ENCODE measurements at places on chromosomes 3 and 15.

DNA sequence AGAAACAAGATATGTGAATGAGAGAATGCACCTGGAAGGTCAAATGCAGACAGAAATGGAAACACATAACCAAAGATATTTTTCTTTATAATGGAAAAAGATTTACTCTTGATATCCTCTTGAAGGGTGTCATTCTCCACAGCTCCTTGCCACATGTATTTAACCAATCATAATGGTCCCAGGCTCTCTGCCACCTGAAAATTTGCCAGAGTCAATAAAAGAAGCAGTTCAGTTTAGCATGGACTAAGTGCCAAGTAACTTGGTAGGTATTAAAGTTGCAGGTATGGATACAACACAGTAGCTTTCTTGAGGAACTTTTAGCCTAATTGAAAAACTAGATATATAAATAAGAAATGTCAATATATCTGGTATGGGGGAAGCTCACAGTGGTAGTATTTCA is 33.5 kb downstream of the TUSC7 start:
- DNase-seq = no peak

DNA sequence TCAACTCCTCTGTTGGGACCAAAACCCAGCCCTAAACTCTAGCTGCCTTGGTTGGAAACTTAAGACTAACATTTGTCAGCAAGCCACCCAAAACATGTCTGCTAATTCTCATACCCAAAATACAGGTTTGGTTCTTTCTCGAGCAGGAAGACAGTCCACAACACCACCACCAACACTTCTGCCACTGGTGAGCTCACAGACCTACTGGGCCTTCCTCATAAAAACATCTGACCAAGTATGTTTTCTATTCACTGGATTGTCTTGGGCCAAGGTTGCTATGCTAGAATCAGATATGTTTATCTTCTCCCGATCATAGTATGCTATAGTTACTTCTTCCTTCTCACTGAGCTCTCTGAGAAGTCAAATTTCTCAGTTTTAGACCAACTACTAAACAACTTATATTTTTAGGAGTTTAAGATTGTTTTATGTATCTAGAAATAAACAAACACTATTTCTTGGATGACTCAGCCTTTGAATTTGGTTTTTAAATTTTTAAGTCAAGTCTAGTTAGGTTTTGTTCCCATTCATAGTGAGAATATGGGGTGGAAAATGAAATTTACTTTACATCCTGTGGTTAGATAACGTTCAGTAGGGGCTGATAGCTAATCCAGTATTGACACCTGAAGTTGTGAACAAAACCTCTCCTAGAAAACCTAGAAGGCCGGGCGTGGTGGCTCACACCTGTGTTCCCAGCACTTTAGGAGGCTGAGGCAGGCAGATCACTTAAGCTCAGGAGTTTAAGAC is 360.5 kb downstream of the RSL24D1 start:
- no peak for DNase-seq

GRCh38 chr15:53130943-53131342 is 340.8 kb upstream of the ONECUT1 start:
- no peak for DNase-seq

GRCh38 chr3:179263134-179263533 is 12.2 kb upstream of the KCNMB3 start:
- no peak for DNase-seq

DNA sequence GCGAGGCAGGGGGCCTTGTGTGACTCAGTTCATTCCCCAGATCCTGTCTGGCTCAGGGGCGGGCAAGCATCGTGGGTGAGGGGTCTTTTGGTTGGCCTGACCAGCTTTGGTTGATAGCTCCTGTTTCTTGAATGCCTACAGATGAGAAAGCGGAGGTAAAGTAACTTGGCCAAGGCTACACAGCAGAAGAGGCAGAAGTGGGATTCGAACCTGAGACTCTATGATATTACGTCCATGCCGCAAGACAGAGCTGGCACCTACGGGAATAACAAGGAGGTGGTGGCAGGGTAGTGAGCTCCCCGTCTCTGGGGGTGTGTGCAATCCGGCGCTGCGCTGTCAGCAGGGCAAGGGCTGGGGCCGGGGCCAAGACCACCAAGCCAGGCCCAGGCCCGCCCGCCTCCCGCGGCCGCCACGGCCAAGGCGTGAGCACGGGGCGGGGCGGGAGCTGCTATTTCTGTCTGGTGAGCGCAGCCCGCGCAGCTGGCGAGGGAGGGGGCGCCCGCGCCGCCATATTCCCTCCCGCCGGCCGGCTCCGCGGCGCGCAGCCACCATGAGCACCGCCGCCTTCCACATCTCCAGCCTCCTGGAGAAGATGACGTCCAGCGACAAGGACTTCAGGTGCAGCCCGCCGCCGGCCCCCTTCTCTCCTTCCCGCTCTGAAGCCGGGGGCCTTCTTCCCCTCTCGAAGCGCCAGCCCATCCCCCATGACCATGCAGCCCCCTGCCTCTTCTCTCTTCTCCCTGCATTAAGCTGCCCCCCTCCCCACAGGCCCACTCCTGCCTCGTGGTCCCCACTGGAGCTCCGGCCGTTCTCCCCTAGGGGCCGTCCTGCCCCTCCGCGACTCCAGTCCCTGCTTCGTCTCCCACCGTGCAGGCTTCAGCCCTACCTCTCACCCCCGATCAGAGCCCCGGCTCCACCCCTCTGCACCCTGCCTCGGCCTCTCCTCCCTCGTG is at the start of gene CAND2:
TSS of gene CAND2 (plus strand) at position 510 of the 953 bp plus-strand sequence. CDS start at position 551, 41 bp downstream.
- DNase-seq = peak; percentile 12

DNA sequence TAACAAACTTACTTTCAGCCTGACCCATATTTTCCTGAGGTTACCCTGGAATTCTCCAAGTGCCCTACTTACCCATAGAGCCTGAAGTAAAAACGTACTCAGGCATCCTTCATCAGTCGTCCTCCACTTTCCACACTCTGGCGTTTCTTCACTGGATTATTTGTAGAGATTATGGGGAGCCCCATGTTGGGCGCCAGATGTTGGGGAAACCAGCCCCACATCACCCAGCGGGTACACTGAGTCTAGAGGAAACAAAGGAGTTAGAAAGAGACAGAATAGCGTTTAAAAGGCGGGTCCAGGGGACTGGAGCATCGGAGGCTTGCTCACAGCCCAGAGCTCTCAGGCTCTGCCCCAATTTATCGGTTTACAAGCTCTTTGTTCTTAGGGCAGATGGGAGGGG is 9.7 kb upstream of the SLC28A2 start:
- DNase-seq = peak; percentile 21

GRCh38 chr3:94440767-94441493 is 378.1 kb downstream of the NSUN3 start:
- DNase-seq = peak; percentile 74

GRCh38 chr15:78929536-78930264 is 15.1 kb downstream of the CTSH start:
- DNase-seq = no peak

DNA sequence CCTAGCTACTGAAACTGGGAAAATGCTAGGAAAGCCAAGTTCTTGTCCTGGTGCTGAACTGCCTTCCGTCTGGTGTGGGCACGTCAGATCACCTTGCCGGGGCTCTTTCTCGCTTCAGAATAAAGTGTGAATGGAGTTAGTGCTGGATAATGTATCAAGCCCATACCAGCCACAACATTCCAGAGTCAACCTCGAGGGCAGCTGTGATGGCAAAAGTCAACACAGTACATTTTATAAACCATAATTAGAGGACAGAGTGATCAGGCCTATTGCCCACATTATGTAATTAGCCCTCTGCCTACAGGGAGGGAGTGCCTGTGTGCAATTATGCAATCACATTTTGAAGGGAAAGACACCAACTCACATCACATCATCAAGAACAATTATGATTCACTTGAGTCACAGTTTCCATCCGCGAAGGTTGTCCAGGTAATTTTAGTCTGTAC is 165.2 kb downstream of the RORA start:
- no peak for DNase-seq

DNA sequence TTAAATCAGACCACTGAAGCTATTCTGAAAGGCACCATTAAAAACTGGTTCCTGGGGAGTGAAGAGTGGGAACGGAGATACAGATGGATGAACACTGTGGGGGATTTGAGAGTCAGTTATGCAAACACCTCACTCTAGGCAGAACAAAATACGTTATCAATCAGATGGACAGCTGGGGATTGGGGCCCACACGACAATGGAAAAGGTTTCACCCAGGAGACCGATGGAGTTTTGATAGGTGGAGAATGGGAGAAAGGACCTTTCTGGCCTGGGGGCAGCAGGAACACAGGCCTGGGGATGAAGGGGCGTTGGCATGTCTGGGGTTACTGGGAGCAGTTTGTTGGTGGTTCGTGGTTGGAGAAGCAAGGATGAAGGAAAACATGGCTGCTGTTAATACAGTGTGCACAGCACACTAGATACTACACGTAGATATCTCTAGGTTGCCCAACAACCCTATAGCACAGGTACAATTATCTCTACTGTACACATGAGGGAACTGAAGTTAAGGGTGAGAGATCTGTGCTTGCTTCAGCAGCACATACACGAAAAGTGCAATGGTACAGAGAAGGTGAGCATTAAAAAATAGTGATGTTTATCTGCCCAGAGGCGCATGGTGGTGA is 16.5 kb downstream of the ST6GAL1 start:
- DNase-seq = no peak

GRCh38 chr15:22974745-22975144 is 5.4 kb downstream of the CYFIP1 start:
- DNase-seq = no peak

GRCh38 chr3:151999936-152000335 is 126.5 kb downstream of the SUCNR1 start:
- no peak for DNase-seq

DNA sequence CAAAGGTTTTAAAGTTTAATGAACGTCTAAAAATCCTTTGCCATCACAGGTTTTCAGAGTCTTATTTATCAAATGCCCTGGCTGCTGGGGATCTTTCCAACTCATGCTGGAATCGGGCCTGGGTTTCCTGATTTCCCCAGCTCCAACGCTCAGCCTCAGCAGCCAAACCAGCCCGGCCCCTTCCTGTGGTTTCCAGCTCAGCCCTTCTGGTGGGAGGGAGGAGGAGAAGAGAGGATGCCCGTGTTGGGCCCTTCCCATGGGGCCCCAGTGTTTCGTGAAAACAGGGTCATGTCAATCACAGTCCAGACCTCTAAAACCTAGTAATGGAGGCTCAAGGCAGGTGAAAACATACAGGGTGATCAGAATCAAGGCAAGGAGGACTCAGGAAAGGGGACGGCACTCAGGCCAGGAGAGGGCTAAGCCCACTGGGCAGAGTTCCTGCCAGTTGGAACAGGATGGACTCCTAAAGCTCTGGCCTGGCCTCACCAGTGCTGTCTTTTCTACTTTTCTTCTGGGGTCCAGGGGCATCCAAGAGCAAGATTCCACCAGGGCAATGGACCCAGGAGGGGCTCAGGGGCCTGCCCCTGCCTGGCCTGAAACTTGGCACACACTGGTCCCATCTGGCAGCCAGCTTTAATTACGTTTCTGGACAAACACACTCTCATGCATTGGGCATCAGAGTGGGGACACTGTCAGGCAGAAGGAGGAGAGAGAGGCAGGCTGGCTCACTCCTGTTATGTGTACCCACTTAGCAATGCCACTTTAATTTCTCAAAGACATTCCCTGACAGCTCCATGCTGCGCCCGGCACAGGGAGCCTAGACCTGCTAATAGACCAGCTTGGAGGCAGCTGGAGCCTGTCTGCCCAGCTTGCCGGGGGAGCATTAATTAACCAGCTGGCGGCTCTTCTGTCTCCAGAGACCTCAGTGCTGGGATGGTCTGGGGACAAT is 194.6 kb downstream of the FAM43A start:
- DNase-seq = no peak

- DNase-seq = no peak
Measured at GRCh38 chr15:27993544-27993943, 105.6 kb downstream of the OCA2 start.

DNA sequence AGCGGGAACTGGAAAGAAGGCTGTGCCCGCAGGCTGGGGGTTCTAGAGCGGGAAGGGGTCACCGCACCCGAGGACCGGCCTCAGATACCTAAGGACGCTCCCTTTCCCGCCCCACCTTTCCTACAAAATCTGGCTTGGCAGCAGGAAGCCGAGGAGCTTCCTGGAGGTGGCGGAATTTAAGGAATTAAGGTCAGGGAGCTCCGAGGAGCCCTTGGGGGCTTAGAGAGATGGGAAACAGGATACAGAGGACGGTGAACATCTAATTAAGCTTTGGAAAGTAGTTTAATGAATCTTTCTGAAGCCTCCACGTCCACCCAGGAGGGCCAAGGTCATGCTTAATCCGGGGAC is 507 bp upstream of the AP3B2 start:
- DNase-seq = no peak

- no peak for DNase-seq
Measured at GRCh38 chr3:12401208-12401607, 83.1 kb upstream of the TSEN2 start.

DNA sequence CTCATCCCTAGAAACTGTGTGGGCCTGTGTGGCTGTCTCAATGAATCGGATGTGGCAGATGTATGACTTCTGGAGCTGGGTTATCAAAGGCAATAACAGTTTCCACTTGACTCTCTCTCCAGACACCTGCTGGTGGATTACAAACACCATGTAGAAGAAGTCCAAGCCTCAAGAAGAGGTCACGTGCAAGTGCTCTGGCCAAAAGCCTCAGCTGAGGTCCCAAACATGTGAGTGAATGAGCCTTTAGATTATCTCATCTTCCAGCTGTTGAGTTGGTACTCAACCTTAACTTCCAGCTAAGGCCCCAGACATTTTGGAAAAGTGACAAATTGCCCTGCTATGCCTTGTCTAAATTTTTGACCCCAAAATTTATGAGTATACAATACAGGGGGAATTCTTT is 42.7 kb upstream of the IL12A start:
- DNase-seq = no peak

DNA sequence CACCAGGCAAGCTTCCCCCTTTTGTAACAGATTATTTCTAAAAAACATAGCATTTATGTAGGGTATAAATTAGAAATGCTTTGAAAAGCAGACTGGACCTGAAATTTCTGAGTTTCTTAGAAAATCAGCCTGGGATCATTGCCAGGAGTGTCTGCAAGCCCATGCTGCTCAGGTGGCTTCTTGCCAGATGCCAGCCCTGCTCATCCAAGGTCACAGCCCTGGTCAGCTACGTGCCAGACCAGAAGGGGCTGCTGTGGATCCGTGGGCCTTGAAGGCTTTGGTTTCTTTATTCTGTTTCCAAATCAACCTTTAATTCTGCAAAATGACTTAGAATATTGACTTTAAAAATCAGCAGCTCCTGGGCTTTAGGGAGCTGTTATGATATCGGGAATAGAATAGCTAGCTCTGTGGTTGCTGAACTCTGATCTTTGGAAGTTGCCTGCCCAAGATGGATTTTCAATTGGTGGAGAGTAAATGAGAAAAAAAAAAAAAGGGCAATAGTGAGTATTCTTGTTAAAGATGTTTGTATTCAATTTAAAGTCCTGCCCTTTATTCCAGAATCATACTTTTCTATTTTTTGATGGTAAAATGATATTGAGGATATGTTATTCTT is 370.1 kb upstream of the ONECUT1 start:
- no peak for DNase-seq

DNA sequence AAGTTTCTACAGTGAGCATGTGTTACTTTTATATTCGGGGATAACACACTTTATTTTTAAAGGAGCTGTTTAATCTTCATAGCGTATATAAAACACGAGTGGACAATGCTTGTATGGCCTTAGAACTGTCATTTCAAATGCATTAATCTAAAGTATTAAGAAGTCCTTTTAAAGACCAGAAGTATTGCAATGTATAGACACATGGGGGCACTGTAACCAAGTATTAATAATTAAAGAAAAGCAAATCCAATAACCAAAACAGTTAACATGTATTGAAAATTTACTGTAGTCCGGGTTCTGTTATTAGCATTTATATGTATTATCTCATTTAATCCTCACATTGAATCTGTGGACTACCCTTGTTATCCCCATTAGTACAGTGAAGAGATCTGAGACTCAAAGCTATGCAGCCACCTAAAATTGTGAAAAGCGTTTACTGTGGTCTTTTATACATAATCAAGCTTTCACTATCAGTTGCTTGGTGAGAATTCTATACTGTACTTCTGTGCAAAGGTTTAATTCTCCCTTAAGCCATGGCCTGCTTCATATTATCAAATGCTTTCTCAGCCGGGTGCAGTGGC is 10.1 kb downstream of the ARL14 start:
- DNase-seq = peak; percentile 10

All from LHCN-M2 (cell line).